ENCODE measurements at places on chromosomes 7 and 10. TPM values are rescaled to one million over a fixed set of nuclear protein-coding genes. Genes with fewer than 3 reads are reported as not detected.

DNA sequence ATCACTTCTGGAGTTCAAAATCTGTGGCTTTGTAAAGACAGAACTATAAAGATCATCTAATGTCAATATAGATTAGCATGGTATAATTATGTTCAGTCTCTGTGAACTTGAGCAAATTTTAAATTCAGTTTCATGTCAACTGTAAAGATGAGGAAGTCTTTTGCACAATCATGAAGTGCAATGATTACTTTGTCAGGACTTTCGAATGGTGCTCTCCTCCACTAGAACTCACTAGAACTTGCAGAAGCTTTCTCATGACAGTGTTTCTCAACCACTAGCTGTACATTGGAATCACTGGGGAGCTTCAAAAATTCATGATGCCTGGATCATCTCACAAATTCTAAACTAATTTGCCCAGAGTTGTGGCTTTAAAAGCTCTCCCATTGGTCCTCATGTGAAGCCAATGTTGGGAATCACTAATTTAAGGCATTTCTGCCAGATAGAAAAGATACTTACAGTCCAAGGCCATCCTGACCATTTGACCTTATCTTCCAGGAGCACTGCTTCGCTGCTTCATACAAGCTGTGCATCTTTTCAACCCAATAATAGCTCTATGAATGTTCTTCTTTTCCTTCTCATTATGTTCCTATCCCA lies 12.9 kb downstream of the OR2AE1 start:
- no peaks in the 10 kb centered on the region for H3K27me3 ChIP-seq
- H3K27ac ChIP-seq: no peak overlapping the region
- no peak for DNase-seq
- H3K36me3 ChIP-seq: no peaks in the 10 kb centered on the region

DNA sequence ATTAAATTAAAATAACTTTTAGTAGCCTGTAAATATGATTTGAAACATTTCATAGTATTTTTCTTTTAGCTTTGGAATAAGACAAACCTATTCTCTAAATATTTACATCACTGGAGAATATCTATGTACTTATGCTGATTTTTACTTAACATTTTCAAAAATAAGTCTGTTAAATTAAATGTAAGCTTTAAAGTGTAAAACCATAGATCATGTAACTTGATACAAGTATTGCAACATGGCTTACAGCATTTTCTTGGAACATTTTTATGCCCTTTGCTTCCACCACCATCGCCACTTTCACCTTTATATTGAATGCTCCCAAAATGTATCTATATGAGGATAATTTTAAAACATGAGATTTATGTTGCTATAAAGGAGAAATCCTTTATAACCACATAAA lies 427.1 kb downstream of the GFRA1 start:
- no peaks in the 10 kb centered on the region for H3K4me1 ChIP-seq
- H3K27ac ChIP-seq: no peak overlapping the region
- DNase-seq: no peak

- H3K27me3 ChIP-seq: no peaks in the 10 kb centered on the region
- no peak for DNase-seq
- no peaks in the 10 kb centered on the region for H3K36me3 ChIP-seq
- H3K4me1 ChIP-seq: no peaks in the 10 kb centered on the region
- no peak overlapping the region for H3K4me3 ChIP-seq
- no peak overlapping the region for H3K27ac ChIP-seq
These were observed 111.0 kb upstream of the KMT2E start for GRCh38 chr7:104903044-104903443.

- no peaks in the 10 kb centered on the region for H3K27me3 ChIP-seq
- no peak overlapping the region for H3K4me3 ChIP-seq
- H3K4me1 ChIP-seq: no peaks in the 10 kb centered on the region
- H3K27ac ChIP-seq: no peak overlapping the region
These were observed 29.5 kb upstream of the PAPSS2 start for GRCh38 chr10:87630171-87630570.

The SPDYE6 gene
- not detected for total RNA-seq
